Large intestine (tissue), 12 donors: ENCODE measurements at places on chromosomes 5 and 9.

DNA sequence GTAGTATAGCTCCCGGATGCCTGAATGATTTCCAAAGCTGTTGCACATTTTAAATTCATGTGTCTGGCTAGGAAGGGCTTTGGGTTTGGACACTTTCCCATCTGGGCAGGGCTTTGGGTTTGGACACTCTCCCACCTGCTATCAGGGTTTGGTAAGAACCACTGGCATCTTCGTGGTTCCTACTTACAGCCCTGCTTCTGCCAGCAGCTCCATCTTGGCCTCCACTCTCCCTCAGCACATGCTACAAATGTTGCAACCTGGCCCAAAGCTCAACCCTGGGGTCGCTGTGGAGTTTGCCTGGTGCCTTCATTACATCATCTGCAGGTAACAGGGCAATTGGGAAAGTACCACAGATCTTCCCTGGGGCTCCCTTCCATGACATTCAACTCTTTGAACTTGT, 3.5 kb downstream of the TMCO6 start:
- H3K27me3 ChIP-seq, result peaks cover 2% of the 10 kb centered on the region
- no peak overlapping the region for H3K4me3 ChIP-seq
- peaks cover 34% of the 10 kb centered on the region for H3K36me3 ChIP-seq
- no peak for DNase-seq
- peaks cover 20% of the 10 kb centered on the region for H3K4me1 ChIP-seq
- no peak overlapping the region for H3K27ac ChIP-seq

- no peak overlapping the region for H3K27ac ChIP-seq
- H3K36me3 ChIP-seq, result no peaks in the 10 kb centered on the region
- no peak for DNase-seq
- H3K4me1 ChIP-seq, result peaks cover 6% of the 10 kb centered on the region
- H3K27me3 ChIP-seq, result no peaks in the 10 kb centered on the region
- no peak overlapping the region for H3K4me3 ChIP-seq
Observed at GRCh38 chr5:88388476-88389337, 120.1 kb upstream of the TMEM161B start.

GRCh38 chr5:180596115-180596667, 4.9 kb upstream of the SCGB3A1 start:
- no peaks in the 10 kb centered on the region for H3K36me3 ChIP-seq
- peaks cover 27% of the 10 kb centered on the region for H3K27me3 ChIP-seq
- no peak overlapping the region for H3K4me3 ChIP-seq
- DNase-seq, result no peak

DNA sequence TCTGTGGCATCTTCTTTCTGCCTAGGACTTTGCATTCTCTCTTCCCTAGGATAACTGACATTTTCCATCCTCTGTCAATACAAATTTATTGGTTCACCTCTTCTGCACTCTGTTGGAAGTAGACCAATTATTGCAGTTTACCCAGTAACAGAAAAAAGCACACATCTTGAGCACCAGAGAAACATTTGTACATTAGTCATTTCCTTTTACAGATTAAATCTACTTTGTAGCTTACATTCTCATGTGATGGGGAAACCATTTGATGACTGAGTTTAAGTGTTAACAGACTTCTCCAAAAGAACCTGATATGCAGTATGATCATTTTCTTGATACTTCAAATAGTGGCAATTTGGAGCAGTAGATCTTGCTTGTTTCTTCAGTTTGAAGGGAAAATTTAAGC, 1098.8 kb downstream of the DTWD2 start:
- no peaks in the 10 kb centered on the region for H3K4me1 ChIP-seq
- no peak for DNase-seq
- H3K36me3 ChIP-seq, result no peaks in the 10 kb centered on the region
- no peak overlapping the region for H3K27ac ChIP-seq
- H3K4me3 ChIP-seq, result no peak overlapping the region
- H3K27me3 ChIP-seq, result no peaks in the 10 kb centered on the region

- H3K36me3 ChIP-seq, result no peaks in the 10 kb centered on the region
- no peak overlapping the region for H3K4me3 ChIP-seq
- no peak for DNase-seq
- H3K27ac ChIP-seq, result no peak overlapping the region
Observed at GRCh38 chr9:14924230-14925219, 14.3 kb upstream of the FREM1 start.

DNA sequence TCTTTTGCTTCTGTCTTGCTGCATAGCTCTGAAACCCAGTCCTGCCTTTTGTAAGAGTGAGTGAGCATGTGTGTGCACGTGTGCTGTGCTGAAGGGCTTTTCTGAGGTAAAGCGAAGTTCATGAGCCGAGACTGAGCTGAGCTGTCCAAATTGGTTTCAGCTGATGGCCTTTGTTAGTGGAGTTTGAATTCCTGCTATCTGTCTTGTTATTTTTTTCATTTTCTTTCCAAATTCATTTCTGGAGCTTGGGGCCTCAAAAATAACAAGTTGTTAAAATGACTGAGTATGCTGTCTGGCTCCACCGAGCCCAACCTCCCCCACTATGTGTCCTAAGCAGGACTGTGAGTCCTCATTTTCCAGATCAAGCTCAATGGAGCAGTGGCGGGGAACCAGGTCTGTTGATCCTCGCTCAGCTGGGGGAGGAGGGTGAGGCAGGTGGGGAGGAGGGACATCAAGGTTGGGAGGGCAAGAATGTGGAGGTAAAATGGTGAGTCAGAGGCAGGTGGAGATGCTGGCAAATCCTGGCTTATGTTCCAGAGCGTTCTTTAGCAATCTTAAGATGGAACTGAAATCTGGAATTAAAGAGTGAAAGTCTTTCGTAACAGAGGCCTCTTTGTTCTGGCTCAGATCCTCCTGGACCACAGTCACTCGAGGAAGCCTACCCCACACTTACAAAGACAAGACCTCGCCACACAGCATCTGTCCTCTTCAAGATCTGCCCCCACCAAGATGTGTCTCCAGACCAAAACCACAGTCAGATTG, 63.9 kb downstream of the SREK1 start:
- no peak overlapping the region for H3K27ac ChIP-seq
- no peaks in the 10 kb centered on the region for H3K36me3 ChIP-seq
- H3K27me3 ChIP-seq, result no peaks in the 10 kb centered on the region
- DNase-seq, result no peak

DNA sequence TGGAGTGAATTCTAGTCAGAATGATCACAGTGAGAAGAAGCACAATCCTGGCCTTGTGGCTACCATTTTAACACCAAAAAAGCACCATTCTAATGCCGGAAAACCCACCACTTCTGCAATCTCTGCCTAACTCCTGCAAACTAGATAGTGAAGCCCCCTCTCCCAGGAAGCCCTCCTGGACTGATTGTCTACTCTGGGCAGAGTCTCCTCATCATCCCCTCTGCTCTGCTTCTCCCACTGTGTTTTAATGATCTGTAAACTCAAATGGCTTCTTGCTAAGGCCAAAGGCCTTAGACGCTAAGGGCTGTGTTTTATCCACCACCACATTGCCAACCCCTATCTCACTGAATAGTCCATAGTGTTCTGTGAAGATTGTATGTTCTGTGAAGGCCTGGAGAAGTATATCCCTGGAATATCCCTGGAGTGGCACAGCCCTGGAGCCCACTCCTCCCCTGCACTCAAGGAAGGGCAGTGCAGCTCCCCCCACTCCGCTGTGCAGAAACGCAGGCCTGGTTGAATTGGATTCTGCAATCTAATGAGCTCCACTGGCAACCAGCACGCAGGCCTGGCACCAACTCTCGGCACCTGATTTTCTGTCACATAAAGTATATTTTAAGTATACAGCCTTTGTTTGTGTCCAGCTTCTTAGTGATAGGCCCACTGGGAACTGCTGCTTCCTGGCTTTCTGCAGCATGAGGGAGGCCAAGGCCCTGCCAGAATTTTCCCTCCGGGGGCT, 126.3 kb downstream of the ATPSCKMT start:
- no peaks in the 10 kb centered on the region for H3K27me3 ChIP-seq
- H3K4me1 ChIP-seq, result no peaks in the 10 kb centered on the region
- no peak for DNase-seq
- H3K36me3 ChIP-seq, result no peaks in the 10 kb centered on the region
- H3K27ac ChIP-seq, result no peak overlapping the region
- no peak overlapping the region for H3K4me3 ChIP-seq

- no peak overlapping the region for H3K4me3 ChIP-seq
- H3K4me1 ChIP-seq, result peaks cover 36% of the 10 kb centered on the region
- DNase-seq, result no peak
- H3K27ac ChIP-seq, result no peak overlapping the region
- H3K36me3 ChIP-seq, result no peaks in the 10 kb centered on the region
Observed at GRCh38 chr5:126355940-126356339, 67.3 kb upstream of the GRAMD2B start.

DNA sequence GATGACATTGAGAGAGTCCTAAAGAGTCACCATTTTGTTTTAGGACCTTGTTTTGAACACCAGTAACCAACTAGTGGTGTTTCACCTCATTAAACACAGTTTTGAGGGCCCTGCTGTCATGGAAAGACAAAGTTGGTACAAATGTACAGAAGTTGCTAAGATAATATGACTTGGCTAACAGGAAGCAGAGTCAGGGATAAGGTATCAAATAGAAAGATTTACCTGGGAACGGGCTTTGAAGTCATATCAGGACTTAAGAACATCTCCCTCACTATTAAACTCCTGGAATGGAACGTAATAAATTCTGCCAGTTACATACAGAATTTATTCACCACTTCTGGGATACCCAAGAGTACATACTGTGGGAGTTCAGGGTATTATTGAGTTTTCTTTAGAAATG, 115.6 kb downstream of the SNCAIP start:
- no peak overlapping the region for H3K4me3 ChIP-seq
- peaks cover 2% of the 10 kb centered on the region for H3K36me3 ChIP-seq
- H3K4me1 ChIP-seq, result no peaks in the 10 kb centered on the region
- H3K27ac ChIP-seq, result no peak overlapping the region

- peaks cover 5% of the 10 kb centered on the region for H3K4me1 ChIP-seq
- DNase-seq, result no peak
- no peak overlapping the region for H3K27ac ChIP-seq
- peaks cover 22% of the 10 kb centered on the region for H3K36me3 ChIP-seq
Observed at GRCh38 chr9:128374221-128374675, 3.1 kb downstream of the URM1 start.

- no peak for DNase-seq
- no peaks in the 10 kb centered on the region for H3K36me3 ChIP-seq
- H3K4me1 ChIP-seq, result no peaks in the 10 kb centered on the region
- H3K27me3 ChIP-seq, result no peaks in the 10 kb centered on the region
- H3K4me3 ChIP-seq, result no peak overlapping the region
Observed at GRCh38 chr9:124626276-124626675, 119.1 kb upstream of the NR5A1 start.

- no peak overlapping the region for H3K4me3 ChIP-seq
- H3K4me1 ChIP-seq, result no peaks in the 10 kb centered on the region
- DNase-seq, result no peak
- no peak overlapping the region for H3K27ac ChIP-seq
- H3K36me3 ChIP-seq, result no peaks in the 10 kb centered on the region
Observed at GRCh38 chr9:95413793-95414192, 96.3 kb upstream of the FANCC start.

GRCh38 chr5:132455614-132456115, 34.9 kb downstream of the IRF1 start:
- H3K27ac ChIP-seq, result peak overlapping the region; percentile 84
- H3K4me1 ChIP-seq, result peaks cover 48% of the 10 kb centered on the region
- peaks cover 8% of the 10 kb centered on the region for H3K36me3 ChIP-seq
- H3K27me3 ChIP-seq, result no peaks in the 10 kb centered on the region
- no peak for DNase-seq

GRCh38 chr5:149737355-149737754, 7.2 kb downstream of the PPARGC1B start:
- no peak for DNase-seq
- no peaks in the 10 kb centered on the region for H3K27me3 ChIP-seq
- no peaks in the 10 kb centered on the region for H3K36me3 ChIP-seq
- no peak overlapping the region for H3K27ac ChIP-seq
- no peak overlapping the region for H3K4me3 ChIP-seq

- no peak overlapping the region for H3K27ac ChIP-seq
- no peak for DNase-seq
- no peak overlapping the region for H3K4me3 ChIP-seq
- no peaks in the 10 kb centered on the region for H3K4me1 ChIP-seq
- H3K27me3 ChIP-seq, result no peaks in the 10 kb centered on the region
Observed at GRCh38 chr5:82991059-82991458, 86.1 kb downstream of the TMEM167A start.

DNA sequence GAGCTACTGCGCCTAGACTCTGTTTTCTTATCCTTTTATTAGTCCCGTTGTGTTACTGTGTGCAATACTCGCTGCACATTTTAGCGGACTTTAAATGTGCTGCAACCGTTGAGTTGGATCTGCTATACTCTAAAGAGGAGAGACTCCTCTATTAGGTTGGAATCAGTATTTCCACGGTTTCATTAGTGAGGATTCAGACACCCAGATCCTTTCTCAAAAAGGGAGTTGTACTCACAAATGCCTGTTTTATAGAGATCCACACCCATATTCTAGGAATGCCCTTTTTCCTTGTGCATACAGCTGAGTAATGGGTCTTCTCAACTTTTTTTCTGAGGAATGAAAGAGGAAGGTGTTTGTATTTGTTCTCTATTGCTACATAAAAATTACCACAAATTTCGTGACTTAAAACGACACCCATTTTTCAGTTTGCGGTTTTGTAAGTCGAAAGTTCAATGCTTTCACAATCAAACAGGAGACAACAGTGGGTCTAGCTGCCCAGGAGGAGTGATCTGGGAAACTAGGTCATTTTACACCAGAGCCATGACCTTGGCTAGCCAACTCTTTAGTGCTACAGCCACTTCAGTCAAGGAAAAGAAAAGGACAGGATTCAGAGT, 52.8 kb upstream of the SLC44A1 start:
- no peak overlapping the region for H3K27ac ChIP-seq
- H3K4me3 ChIP-seq, result no peak overlapping the region
- H3K4me1 ChIP-seq, result no peaks in the 10 kb centered on the region
- H3K27me3 ChIP-seq, result no peaks in the 10 kb centered on the region

GRCh38 chr9:75109210-75109839, 21.0 kb downstream of the OSTF1 start:
- peaks cover 3% of the 10 kb centered on the region for H3K4me1 ChIP-seq
- no peak for DNase-seq
- H3K36me3 ChIP-seq, result no peaks in the 10 kb centered on the region
